ENCODE measurements at places on chromosomes 3 and 15. TPM values are rescaled to one million over a fixed set of nuclear protein-coding genes. Genes with fewer than 3 reads are reported as not detected.

Gene CTXN2
- not detected for total RNA-seq

Gene SLC12A1
- 0.85 TPM for total RNA-seq

GRCh38 chr3:196502775-196503195 lies 783 bp downstream of the RNF168 start:
- DNase-seq, result peak; percentile 30

Gene CD80
- total RNA-seq, result not detected

DNA sequence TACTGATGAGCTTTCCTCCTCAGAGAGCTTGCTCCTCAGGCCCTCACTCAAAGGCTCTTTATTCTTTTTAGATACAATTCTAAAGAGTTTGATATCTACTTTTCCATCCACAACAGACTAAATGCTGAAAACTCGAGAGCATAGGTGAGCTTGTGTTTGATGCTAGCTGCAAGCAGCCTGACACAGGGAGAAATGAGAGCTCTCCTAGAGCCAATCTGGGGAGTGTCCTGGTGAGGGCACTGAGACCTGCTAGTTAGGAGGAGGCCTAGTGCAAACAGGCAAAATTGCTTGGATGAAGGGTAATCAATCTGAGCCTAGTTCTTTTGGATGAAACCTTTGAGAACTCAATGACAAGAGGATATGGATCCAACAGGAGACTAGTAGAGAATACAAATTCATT lies 300.8 kb downstream of the ZBTB20 start:
- DNase-seq, result no peak

All from thoracic aorta (tissue), 2 donors.